Thoracic aorta (tissue), 2 donors: ENCODE measurements at places on chromosomes 2 and 18.

DNA sequence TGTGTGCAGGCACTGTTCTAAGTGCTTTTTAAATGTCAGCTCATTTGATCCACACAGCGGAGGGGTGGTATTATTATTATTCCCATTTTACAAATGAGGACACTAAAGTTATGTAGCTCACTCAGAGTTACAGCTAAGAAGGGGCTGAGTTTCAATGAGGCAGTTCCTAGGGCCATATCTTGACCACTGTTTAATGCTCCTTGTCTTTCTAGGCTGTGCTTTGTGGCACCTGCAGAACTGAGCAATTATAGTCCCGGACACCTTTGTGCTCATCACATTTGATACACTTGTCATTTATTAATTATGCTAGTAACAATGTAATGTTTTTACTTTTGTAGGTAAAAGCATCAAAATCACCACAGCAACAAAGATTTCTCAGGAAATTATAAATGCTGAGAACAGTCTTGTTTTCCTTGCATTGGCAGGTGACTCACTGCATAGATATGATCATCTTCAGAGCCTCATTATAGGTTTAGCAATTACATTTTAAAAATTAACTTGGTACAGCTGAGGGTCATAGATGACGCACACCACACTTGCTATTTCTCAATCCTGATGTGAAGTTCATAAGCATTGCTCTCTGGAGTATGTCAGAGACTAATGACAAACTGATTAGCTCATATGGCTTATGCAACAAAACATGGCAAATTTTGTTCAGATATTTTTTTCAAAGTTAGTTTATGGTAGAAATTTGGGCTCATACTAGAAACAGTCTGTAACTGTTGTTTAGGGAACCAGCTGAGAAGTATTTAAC lies 366.8 kb downstream of the TGIF1 start:
- DNase-seq: no peak

- no peak for DNase-seq
These were observed 40.4 kb downstream of the PTPN2 start for GRCh38 chr18:12843420-12844350.

GRCh38 chr18:39521164-39521563 lies 1955.6 kb upstream of the CELF4 start:
- DNase-seq: no peak

GRCh38 chr18:61831071-61831470 lies 61.7 kb downstream of the RNF152 start:
- no peak for DNase-seq

GRCh38 chr2:127140538-127140937 lies 33.6 kb upstream of the BIN1 start:
- DNase-seq: no peak

- no peak for DNase-seq
These were observed 14.7 kb downstream of the ROCK2 start for GRCh38 chr2:11329776-11330175.

DNA sequence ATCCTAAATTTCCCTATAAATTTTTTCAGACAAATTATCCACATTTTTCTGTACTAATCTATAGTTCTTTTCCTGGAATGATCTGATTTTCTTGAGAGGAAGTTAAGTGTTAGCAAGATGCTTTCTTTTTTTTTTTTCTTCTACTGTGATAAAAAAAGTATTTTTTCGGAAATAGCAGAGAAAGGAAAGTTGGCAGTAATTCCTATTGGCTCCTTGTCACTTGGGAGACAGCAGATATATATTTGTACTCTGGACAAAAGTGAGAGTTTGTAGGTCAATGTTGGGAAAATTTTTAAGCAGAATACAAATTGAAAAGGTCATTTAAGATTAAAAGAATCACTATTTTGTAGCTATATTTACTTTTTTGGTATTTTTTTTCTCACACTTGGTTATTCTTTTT lies 635.7 kb upstream of the NRXN1 start:
- DNase-seq: no peak

- no peak for DNase-seq
These were observed 25.2 kb upstream of the CYTIP start for GRCh38 chr2:157468931-157469708.

- DNase-seq: no peak
These were observed 304.5 kb downstream of the EIPR1 start for GRCh38 chr2:3073041-3073595.

- DNase-seq: no peak
These were observed 77.0 kb upstream of the LYPD1 start for GRCh38 chr2:132747046-132747445.

DNA sequence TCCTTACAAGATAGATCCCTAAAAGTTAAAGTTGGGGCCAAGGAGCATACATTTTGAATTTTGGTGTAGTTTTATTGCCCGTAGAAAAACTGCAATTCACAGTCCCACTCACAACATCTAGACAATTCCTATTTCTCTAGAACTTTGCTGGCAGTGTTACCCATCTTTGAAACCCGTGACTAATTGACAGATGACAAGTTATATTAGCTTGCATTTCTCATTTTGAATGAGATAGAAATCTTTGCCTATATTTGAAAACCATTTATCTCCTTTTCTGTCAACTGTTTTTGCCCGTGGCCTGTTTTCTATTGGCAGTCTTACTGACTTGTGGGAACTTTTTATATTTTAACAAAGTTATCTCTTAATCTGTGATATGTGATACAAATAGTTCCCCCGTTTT lies 50.0 kb downstream of the OXER1 start:
- DNase-seq: no peak

DNA sequence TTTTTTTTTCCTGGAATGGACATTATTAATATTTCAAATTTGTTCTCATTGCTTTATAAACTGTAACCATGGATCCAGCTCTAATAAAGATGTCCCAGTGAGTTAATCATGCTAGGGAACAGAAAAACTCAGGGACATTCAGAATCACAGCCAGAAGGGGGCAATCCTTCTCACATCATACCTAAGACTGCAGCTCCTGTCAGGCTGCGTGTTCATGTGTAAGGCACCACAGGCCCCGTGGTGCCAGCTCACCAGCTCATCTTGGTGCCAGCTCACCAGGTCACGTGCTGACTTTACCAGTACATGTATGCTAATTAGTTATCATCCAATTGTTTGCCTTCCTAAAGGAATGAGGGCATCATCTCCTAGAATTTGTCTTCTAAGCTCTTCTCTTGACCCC lies 84.7 kb upstream of the NEDD4L start:
- no peak for DNase-seq

GRCh38 chr2:208620487-208620978 lies 213.9 kb downstream of the PTH2R start:
- DNase-seq: no peak

DNA sequence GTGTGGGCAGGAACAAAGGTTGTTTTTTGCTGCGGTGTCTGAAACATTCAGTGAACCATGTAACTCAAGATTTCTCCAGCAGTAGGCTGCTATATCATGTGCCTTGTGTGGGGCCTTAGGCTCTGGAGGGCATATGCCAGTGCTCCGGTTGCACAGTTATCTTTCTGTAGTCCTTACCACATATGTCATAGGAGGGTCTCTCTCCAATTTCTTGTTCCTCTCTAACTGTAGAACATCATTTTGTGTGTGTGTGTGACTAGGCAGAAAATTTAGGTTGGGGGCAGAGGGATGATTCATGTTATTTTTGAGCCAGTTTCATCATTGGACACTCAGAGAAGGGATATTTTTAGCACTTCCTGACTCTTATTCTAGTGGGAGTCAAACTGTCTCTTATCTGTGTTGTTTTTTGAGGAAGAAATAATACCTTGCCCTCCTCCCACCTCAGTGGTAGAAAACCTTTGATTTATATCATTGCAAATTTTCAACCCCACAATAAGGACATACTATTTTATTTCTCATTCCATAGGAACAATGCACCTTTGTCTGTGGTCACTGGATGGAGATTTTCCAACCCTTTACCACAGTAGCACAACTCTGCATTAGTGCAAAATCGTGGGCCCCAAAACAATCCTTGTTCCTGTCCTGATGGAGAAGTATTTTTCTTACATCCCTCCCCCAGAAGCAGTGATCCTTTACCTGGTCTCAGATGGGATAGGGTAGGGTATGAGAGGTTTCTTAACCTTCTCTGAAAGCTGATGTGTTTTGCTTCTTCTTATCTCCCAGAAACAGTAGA lies 113.9 kb downstream of the CCDC74A start:
- DNase-seq: no peak

DNA sequence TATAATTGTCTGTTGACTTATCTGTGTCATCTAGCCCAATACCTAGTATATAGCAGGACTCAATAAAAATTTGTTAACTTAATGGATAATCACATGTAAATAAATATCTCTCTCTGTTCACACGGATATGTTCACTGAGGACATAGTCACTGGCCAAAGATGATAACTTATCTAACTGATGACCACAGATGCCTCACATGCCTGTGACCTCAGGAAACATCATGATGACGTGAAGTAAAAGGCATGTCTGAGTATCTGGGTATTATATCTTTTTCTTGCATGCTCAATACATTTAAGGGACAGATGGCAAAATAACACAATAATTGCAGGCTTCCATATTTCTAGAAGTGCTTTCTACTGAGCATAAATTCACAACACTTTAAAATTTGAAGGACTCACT lies 41.4 kb upstream of the PARD3B start:
- DNase-seq: no peak

DNA sequence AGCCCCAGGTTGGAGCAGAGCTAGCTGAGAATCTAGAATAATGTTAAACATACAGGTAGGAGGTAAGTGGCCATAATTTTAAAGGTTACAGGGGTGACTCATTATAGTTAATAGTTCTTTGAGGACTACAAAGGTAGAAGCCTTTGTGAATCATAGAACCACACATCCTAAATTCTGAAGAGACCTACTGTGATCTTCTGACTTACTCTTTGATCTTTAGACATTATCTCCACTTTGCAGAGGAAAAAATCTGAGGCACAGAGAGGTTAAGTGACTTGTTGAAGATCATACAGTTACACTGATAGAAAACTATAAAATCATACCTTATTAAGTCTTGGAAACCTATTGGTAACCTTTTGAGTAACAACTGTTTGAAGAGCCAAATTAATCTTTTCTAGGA lies 1051.3 kb upstream of the NRXN1 start:
- DNase-seq: no peak

DNA sequence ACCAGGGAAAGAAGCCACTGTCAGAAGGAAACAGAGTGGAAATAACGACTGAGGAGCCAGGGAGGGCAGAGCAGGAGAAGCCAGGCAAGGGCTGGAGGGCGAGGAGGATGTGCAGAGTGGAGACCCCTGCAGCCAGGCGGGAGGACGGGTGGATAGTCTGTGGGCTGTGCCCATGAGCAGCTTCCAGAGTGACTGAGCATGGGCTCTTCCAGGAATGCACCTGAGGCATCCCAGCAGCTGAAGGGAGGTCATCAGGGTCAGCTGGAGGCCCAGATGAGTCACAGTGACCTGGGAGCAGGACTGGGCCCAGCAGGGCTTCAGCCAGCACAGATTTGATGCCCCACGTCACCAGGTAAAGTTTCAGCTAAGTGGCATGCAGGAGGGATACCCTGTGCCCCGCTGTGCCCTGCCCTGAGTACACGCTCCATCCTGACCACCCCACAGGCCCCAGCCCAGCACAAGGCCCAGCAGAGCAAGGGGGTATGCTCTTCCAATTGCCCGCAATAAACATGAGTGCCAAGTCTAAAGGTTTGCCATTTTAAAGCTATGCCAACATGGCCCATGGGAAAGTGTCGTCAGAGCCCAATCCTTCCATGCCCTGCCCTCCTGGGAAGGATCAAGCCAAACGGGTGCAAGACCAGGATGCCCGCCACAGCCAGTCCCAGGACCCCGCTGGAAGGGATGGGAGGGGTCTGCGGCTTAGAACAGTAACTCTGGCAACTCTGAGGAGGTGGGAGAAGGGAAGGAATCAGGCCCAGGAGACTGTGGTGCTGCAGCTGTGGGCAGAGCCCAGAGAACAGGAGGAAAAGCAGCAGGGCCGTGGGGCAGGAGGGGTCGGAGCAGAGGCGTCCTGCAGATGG lies 85.7 kb downstream of the SEPTIN10 start:
- no peak for DNase-seq

DNA sequence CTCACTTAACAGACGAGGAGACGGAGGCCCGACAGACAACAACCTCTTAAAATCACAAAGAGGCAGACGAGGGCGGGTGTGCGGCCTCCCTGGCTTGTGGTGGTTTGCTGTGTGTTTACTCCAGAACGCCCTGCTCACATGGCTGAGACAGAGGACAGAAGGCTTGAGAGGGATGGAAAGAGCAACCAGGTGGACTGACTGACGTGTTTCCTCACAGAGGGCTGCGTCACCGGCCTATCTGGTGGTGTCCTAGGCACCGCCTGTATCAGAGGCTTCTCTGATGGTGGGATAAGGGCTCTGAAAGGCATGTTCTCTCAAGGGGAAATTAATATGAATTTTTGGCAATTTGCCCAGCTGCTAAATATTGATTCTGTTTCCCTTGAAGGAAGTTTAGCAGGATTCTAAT lies 47.0 kb upstream of the RALBP1 start:
- no peak for DNase-seq

DNA sequence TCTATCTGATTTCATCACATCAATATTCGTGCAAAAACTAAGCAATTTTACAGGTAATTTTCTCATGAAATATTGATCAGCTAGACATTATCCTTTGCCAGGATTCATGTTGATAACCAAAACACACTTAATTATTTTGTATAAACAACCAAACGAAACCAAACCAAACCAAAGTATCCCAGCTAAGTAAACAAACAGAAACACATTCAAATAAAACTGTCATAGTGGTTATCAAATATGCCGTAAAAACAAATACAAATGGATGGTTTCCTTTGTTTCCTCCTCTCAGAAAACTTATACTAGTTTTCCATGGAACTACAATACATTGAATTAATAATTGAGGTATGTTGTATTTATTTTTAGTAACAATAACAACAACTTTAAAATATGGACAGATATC lies 777.4 kb downstream of the DSC3 start:
- DNase-seq: no peak

DNA sequence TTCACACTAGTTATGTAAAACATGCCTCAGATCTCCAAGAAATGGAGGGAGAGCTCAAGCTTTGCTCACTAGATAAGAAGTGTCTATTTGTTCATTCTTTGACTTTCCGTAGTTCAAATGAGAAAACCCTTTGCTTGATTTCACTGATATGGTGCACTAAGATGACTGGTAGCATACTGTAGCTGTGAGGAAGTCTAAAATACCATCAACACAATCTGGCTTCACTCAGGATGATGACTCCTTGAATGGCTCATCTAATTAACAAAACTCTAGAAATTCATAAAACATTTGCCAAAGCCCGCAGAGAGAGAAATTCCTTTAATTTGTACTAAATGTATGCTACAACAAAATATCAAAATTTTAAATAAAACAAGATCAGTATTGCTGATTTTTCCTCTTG lies 152.8 kb upstream of the STK17B start:
- DNase-seq: no peak

GRCh38 chr2:230674966-230675672 lies 37.5 kb upstream of the CAB39 start:
- no peak for DNase-seq

- no peak for DNase-seq
These were observed 32.2 kb downstream of the QPCT start for GRCh38 chr2:37376421-37377186.

GRCh38 chr2:29766191-29766590 lies 155.2 kb downstream of the ALK start:
- DNase-seq: no peak

DNA sequence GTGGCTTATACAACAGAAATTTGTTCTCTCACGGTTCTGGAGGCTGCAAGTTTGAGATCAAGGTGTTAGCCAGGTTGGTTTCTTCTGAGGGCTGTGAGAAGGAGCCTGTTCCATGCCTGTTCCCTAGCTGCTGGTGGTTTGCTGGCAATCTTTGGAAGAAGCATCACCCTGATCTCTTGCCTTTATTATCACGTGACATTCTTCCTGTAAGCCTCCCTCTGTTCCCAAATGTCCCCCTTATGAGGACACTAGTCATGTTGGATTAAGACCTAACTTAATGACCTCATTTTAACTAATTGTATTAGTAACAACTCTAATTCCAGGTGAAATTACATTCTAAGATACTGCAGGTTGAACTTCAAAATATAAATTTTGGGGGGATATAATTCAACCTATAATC lies 135.2 kb downstream of the DPP10 start:
- DNase-seq: no peak
